ENCODE measurements at places on chromosomes 2 and 18.

DNA sequence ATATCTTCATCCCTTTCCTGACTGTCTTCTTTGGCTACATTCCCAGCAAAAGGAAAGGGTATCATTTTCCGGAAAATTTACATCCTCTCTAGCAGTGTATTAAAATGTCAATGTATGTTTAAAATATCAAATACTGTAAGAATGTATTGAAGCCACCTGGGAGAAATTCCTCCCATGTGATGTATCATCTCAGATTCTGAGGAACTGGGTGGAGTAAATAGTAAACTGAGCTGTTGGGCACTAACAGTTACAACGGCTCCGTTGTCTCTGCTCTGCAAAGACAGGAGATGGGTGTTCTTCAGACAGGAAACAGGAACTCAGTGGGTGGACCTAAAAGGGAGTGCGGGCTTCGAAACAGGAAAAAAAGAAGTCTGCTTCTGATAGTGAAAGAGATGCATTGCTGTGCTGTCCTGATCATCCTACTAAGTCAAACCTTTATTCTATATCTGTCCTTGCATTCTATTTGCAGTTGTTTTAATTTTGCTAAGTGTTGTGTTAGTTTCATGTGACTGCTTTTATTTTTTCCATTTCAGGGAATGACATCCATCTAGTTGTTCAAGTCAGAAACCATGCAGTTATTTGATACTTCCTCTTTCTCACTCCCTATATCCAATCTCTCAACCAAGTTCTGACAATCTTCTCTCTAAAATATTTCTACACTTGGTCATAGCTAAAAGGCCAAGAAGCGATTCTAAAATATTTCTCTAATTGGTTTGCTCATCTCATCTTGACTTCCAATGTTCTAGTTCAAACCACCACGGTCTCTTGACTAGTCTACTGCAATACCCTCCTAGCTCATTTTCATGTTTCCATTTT is 19.4 kb downstream of the DOK1 start:
- DNase-seq: no peak

DNA sequence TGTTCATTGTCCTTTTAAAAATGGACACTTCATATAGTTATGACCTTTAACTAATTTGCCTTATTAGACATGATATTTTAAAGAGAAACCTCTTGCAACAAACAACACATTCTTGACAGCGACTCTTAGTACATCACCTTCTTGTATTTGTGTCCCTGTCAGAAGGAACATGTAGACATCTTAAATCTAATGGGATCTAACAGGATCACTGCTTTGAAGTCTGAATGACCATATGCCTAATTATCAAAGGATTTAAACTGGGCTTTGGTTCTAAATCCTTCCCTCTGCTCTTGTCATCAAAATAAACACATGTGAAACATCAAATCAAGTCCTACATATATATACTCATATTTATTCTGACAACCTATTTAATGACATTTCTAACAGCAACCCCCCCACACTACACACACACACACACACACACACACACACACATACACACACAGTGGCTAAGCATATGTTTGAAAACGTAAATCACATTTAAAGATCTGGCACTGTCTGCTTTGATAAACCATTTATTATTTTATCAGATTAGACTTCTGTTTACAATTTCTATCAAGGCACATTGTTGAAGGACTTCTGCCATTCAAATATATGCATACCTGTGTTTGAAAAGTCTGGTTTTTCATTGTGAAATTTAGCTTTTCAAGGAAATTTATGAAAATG is 4.2 kb downstream of the GALNT13 start:
- DNase-seq: peak; percentile 95

- no peak for DNase-seq
These were observed 423.3 kb downstream of the CMPK2 start for GRCh38 chr2:6442252-6442985.

- no peak for DNase-seq
These were observed 57.5 kb downstream of the DTNA start for GRCh38 chr18:34767601-34768027.

- no peak for DNase-seq
These were observed 38.8 kb downstream of the DYSF start for GRCh38 chr2:71492112-71492511.

- DNase-seq: no peak
These were observed 3.2 kb downstream of the NBAS start for GRCh38 chr2:15557887-15558311.

DNA sequence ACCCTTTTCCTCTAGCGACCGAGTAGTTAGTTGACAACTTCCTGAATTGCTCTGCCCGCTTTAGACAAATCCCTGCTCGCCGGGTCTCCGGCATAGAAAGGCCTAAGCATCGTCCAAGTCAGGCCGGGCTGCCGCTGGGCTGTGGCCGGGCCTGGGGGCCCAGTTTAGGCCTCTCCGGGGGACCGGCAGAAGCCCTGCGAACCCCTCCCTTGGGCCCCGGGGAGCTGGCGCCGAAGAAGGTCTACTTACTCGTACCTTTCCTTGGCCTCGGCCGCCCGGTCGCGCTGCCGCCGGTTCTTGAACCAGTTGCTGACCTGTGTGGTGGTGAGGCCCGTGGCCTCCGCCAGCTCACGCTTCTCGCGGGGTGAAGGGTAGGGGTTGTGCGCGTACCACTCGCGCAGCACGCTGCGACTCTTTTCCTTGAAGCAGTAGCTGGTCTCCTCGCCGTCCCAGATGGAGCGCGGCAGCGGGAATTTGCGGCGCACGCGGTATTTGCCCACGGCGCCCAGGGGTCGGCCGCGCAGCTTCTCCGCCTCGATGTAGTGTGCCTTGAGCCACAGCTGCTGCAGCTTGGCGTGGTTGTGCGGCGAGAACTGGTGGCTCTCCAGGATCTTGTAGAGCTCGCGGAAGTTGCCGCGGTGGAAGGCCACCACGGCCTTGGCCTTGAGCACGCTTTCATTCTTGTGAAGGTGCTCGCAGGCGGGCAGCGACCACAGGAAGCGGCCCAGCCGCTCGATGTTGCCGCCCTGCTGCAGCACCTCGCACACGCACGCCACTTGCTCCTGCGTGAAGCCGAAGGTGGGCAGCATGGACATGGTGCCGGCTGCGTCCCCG is 739 bp downstream of the SIX2 start:
- peak; percentile 34 for DNase-seq

DNA sequence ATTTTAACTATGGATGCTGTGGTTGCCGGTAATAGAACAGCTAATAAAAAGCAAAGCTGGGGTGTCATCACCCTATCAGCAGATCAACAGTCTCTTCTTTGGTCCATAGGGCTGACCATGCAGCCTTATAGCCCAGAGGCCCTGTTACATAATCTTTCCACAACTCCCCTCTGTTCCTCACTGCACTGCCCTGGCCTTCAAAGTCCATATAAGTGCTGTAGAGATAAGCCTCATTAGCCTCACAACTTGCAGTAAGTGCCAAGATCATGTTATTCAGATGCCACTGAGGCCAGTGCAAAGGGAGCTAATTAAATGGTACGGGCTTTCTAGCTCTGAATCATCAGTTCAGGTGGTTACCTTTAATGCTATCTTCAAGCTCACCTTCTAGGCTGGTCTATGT is 89.7 kb upstream of the CXCR4 start:
- DNase-seq: no peak

- DNase-seq: no peak
These were observed 269.9 kb upstream of the SETBP1 start for GRCh38 chr18:44410740-44411139.

DNA sequence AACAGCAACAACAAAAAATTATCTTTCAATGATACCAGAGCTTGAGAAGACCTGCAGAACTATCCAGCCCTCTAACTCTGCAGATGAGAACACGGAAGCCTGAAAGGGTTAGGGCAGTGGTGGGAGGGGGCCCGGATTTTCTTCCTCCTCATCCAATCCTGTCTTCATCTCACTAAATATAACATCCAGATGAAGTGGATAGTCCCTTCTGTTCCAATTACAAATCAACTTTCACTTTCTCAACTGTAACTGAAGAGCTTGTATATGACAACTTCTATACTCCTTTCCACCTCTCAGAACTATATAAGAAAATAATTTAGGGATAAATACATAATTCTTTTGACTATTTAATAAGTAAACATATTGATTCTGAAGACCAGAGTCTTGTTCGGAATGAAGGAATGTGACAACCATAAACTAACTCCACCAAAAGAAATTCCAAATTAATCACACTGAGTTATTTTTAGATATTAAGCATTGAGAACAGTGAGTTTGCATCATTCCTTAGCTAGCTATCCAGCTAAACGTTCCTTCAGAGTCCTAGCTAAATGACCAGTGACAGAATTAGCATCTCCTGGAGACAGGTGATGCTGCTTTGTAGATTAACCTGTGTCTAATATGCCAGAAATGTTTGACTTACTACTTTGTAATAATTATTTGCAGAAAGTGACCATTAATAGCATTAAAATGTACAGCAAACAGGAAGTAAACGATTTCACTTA is 32.7 kb downstream of the SFT2D3 start:
- DNase-seq: no peak

DNA sequence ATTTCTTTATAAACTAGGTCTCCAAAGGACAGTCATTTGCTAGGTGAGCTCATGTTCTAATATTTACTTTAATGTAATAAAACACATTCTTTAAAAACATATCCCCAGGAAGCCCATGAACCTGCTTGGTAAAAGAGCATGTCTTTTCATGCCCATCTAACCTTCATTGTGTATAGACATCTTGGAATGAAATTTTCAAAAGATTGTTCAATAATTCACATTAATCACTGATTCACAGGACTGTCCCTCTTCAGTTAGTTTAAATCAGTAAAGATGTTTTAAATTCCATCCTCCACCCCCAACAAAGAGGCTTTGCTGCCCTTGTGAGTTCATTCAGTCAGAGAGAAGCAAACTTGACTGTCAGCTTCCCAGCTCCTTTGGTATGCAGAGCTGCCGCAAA is 633.4 kb upstream of the CELF4 start:
- DNase-seq: no peak

DNA sequence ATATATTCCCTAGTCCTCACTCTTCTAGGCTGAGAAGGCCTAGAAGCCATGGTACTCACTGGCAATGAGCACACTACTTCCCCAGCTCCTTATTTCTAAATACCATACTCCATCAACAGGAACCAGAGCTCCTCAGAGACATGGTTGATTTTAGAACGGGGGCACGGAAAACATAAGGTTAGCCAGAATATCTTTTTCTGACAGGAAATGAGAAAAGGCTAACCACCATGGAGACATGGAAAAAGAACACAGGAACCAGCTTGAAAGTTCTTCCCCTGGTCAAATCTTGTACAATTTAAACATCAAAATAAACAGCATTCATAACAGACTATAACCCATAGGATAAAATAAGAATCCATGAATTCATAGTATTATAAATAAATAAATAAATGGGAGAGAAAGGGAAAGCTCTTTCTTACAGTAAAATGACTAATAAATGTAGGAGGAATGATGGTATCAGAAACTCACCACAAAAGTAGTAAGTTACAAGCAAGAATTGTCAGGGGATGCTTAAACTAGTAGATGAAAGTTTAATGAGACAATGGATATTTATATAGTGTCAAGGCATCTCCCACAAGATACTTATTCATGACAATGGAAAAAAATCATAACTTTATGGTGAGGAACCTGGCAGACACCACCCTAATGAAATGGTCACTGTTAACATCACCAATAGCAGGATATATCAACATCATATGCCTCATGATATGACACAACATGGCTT is 20.6 kb upstream of the GCC2 start:
- DNase-seq: no peak

DNA sequence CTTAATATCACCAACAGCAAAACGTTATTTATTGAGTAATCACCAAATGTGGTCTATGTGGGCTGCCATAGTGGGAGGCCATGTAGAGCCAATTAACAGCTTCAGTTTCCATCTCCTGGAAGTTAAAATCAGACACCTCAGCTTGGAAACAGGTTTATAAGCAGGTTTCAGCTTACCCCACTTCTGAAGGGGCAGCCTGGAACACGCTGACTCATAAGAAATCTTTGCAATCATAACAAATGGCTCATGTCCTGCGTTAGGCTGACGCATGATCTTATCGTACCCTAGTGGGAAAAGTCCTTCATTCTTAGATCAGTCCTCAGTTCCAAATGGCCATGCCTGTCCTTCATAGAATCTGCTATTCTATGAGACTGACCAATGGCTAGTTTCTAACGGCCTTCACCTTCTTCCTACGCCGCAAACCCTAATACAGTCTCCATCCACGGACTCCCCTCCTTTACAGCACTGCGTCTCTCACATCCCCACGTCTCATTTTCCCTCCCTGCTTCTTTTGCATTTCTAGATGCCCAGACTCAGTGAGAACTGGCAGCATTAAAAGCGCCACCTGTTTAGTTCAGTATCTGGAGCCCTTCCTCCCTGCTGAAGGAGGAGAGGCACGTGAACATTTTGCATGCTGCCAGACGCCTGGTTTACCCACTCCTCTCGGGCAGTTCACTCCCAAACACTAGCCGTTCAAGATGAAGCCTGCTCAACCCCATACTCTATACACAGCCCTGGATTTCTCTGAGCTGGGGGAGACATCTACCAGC is 24.2 kb upstream of the BZW1 start:
- DNase-seq: no peak
